ENCODE measurements at places on chromosomes 7 and 10.

- DNase-seq: no peak
These were observed 53.0 kb upstream of the RNF148 start for GRCh38 chr7:122755696-122756095.

DNA sequence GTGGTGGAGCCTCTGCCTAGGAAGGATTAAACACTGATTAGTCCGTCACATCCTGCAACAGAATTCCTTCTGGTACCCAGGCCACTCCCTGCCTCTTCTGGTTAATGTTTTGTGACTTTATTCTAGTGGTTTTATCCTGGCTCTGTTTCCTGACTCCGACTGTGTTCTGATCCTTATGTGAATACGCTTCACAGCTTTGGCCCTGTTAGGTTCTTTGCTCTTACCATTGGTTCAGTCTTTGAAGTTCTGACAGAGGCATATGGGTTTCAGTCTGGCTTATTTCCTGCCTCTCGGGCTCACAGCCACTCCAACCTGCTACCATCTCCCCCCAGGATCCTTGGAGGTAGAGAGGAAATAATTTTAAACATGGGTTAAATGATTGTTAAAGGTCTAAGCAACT is 23.2 kb upstream of the FGL2 start:
- no peak for DNase-seq

DNA sequence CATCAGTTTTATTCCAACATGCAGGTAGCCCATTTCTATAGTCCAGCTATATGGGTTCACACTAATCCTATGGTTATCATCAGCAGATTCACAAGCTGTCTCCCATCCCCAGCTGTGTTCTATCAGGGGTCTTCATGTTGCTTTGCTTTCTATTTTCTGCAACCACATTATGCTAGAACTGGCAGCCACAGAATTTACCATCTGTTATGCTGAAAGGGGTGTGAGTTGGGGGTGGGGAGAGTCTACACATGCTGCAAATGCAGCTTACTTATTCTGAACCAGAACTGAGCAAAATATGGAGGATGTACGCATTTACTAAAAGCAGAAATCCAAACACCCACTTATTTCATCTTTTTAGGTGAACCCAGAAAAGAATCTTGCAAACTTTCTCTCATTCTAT is 32.9 kb downstream of the SHTN1 start:
- no peak for DNase-seq

- DNase-seq: no peak
These were observed 299.7 kb upstream of the CSTF2T start for GRCh38 chr10:51999096-51999495.

DNA sequence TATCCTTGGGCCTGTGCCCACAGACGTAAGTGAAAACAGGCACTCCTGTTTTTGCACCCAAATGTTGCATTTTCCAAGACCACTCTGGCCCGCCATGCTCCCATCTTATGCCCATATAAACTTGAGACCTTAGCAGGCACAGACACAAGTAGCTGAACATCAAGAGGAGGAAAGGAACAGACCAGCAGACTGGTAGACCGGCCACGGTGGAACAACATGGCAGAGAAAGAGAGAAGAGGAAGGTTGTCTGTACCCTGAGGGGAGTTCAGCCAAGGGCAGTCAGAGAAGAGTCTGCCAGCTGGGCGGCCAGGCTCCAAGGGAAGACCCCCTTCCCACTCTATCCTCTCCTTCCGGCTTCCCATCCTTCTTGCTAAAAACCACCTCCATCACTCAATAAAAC is 85.3 kb downstream of the GPR37 start:
- no peak for DNase-seq

- DNase-seq: no peak
These were observed 3.7 kb upstream of the MCU start for GRCh38 chr10:72688208-72688651.

DNA sequence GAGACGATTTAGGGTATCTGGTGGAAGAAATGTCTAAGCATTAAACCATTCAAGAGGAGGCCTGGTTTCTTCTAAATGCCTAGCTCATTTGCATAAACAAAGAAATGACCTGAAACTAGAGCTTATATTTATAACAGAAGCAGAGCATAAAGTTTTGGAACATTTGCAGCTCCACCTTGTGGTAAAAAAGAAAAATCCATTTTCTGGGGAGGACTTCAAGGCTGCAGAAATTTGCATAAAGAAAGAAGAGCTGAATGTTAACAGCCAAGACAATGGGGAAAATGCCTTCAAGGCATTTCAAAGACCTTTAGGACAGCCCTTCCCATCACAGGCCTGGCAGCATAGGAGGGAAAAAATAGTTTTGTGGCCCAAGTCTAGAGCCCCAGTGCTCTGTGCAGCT is 362.0 kb downstream of the ZNF248 start:
- no peak for DNase-seq

GRCh38 chr7:42878303-42878702 is 33.6 kb downstream of the C7orf25 start:
- no peak for DNase-seq

- no peak for DNase-seq
These were observed 9.3 kb downstream of the TMEM248 start for GRCh38 chr7:66930341-66930740.

- DNase-seq: no peak
These were observed 87.2 kb downstream of the PHF14 start for GRCh38 chr7:11060893-11061292.

DNA sequence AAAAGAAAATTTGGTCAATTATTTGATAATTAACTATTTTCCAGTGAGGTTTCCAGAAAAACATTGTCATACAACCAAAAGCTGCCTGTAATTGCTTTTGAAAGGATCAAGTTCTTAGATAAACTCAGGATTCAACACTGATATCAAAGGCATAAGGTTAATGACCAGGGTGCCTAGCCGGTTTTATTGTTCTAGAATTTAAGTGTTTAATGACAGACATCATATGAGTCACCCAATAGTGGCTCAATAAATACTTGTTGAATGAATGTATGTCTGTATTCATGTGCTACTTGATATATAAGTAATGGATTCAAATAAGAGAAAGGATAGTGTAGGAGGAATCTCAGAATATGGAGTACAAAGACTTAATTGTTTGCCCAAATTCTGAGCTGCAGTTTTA is 196.1 kb upstream of the LRGUK start:
- no peak for DNase-seq

DNA sequence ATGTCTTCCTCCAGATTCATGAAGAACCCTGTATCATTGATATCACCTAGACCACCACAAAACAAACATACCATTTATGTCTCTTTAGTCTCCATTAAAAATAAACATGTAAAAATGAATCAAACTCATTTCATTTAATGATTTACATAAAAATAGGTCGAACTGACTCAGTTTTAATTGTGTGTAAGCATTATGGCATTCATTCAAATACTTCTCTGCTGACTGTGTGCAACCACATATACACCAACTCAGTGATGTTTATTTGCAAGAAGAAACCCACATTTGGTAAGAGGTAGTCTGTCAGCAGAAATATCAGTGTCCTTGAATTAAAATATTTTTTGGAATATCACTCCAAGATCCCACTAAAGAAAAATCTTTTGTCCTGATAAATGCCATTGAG is 30.5 kb downstream of the ABCB1 start:
- DNase-seq: no peak

- no peak for DNase-seq
These were observed 118.7 kb upstream of the CDK6 start for GRCh38 chr7:92955081-92955480.

GRCh38 chr7:55060636-55061022 is 41.8 kb downstream of the EGFR start:
- DNase-seq: peak; percentile 62

- no peak for DNase-seq
These were observed 7.3 kb downstream of the FGFBP3 start for GRCh38 chr10:91901784-91902677.

GRCh38 chr10:26567351-26567721 is 129.2 kb downstream of the APBB1IP start:
- no peak for DNase-seq

DNA sequence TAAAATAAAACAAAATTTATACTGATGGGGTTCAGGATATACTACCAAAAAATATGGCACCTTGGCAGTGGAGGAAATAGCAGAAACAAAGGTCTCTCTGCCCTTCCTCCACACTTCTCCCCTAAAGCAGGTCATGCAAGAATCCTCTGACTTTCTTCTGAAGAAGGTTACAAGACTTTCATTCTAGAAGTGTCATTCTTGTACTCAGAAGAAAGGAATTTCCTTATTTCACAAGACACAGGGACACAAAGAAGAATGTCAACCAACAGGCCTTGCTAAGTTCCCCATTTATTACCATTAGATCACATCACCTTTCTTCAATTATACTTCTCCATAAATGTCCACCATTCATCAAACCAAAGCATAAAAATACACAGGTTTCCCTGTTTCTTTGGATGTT is 470.2 kb downstream of the PAXIP1 start:
- DNase-seq: no peak

- DNase-seq: no peak
These were observed 17.0 kb upstream of the SH3PXD2A start for GRCh38 chr10:103872137-103872931.

DNA sequence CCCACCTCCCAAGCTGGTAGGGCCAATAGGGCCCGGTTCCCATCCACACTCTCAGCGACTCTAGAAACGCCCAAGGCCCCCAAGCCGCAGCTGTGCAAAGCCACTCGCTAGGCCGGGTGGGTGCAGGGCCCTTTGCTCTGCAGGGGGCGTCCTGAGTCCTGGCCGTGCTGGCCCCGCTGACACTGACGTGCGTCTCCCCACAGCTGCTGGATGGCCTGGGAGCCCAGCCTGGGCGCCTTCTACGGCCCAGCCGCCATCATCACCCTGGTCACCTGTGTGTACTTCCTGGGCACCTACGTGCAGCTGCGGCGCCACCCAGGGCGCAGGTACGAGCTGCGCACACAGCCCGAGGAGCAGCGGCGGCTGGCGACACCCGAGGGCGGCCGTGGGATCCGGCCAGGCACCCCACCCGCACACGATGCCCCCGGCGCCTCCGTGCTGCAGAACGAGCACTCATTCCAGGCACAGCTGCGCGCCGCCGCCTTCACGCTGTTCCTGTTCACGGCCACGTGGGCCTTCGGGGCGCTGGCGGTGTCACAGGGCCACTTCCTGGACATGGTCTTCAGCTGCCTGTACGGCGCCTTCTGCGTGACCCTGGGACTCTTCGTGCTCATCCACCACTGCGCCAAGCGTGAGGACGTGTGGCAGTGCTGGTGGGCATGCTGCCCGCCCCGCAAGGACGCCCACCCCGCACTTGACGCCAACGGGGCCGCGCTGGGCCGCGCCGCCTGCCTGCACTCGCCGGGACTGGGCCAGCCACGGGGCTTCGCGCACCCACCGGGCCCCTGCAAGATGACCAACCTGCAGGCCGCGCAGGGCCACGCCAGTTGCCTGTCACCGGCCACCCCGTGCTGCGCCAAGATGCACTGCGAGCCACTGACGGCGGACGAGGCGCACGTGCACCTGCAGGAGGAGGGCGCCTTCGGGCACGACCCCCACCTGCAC is 31.6 kb upstream of the KNDC1 start:
- no peak for DNase-seq

GRCh38 chr7:17195576-17195975 is 102.9 kb upstream of the AHR start:
- DNase-seq: no peak

- DNase-seq: no peak
These were observed 33.0 kb upstream of the AGR3 start for GRCh38 chr7:16914771-16915170.

GRCh38 chr7:50629238-50629901 is 64.2 kb upstream of the DDC start:
- DNase-seq: no peak

DNA sequence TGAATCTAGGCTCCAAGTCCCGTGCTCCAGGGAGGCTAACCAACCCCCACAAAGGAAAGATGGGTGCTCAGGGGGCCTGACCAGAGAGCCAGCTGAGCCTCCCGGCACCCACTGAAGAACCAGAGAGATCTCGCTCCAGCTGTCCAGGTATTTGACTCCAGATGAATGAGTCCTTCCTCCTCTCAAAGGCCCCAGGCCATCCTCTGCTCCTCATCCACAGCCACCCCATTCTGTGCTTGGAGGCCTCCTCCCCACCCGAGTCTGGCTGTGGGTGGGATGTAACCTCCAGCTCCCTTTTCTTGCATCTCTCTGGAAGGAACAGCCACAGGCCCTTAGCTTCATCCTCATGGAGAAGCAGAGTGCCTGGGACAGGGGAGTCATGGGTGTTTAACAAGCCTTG is 44.6 kb downstream of the VSTM4 start:
- no peak for DNase-seq

DNA sequence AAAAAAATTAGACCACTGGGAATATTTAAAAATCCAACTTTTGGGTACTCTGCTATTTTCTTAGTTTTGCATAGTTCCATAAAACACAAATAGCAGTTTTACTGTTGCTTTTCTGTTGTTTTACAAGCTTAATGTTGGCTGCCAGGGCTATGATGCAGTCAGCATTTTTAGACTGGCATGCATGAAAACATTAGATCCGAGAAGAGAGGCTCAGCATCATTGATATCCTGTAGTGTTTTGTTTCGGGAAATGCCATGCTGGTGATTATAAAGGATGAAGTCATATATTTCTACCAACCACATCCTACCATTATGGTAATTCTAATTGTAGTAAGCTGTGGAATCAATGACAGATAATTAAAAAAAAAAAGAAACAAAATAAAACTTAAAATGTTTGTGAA is 104.6 kb downstream of the MBL2 start:
- DNase-seq: no peak

- DNase-seq: no peak
These were observed 70.4 kb downstream of the ASB13 start for GRCh38 chr10:5595994-5596471.

- DNase-seq: no peak
These were observed 82.0 kb downstream of the LRMDA start for GRCh38 chr10:75513292-75513885.

DNA sequence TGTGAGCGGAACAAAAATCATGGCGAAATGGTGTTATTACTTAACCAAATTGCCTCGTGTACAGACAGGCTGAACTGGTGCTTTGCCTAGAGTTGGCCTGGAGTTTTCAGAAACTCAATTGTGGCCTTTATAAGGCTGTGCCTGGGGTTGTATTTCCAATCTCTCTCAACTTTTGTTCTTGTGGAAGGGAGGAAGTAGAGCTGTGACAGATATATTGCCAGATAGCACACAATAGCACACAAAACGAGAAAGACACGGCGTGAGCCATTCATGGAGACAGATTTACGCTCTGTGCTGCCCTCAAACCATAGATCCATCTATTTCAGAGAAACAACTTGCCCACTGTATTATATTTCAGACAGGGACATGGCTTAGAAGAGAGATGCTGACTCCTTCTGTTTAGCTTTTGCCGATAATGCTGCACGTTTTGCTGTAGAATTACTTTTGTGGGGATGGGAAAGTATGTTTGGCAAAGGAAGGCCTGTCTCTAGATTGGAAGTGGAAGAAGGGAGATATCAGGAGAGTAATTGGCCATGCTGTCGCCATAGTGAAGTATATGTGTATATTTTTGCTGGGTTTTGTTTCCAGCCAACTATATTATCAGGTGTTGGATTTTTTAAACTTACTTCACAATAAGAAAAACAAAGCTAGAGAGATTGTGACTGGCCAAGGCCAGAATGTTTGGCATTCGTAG is 80.4 kb downstream of the AUTS2 start:
- DNase-seq: no peak

DNA sequence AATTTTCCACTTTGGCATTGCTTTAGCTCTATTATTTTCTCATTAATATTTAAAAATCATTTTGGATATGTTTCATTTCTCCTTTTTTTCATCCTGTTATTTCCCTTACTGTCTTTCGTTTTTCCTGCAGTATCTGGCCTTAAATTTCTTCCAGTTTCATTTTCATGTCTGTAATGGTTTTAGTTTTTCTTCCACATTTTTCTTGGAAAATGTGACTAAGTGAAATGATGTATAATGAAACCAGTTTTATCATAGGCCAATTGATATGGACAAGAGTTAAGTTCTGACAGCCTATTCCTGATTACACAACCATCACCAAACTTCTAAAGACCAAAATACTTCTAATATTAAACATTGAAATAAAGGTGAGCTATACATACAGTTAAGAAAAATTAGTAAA is 158.5 kb downstream of the LHFPL3 start:
- DNase-seq: no peak

Data from NCI-H1092 (cell line).